Renal cortical epithelial cell (primary cell): ENCODE measurements at places on chromosomes 6 and 20.

- DNase-seq, result peak; percentile 77
Observed at GRCh38 chr20:23652371-23652770, 14.6 kb upstream of the CST3 start.

GRCh38 chr6:170269846-170270541, 20.9 kb downstream of the DLL1 start:
- peak; percentile 51 for DNase-seq

DNA sequence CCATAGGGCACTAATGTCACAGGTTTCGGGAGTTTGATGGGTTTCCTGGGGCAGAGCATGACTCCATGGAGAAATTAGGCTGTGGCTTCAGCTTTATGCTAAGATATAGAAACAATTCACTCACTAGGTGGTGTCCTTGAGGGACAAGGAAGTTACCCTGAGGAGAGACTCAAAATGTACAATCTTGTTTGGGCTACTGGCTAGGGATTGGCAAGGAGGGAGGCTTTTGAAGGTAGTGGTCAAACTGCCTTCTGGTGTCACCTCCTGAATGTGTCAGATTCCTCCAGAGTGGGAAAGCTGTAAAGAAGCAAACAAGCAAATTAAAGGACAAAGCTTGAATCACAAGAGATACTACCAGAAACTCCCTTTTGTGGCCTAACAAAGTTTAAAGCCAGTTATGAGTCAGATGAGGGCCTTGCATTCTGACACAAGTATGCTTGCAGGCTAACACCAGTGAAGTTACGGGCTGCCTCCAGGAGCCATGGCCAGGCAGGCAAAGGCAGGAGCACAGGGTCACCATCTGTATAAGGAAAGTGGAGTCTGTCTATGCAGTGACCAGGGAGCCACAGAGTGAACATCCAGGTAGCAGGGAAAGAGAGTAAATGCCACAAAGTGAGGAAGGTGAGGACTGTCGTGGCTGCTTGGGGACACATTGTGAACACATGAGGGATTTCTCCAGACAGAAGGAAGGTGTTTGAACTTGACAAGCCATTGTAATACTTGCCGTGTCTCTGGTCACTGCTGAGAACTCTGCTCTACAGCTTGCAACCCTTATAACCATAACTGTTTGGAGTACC, 107.7 kb upstream of the DTNBP1 start:
- DNase-seq, result peak; percentile 91

DNA sequence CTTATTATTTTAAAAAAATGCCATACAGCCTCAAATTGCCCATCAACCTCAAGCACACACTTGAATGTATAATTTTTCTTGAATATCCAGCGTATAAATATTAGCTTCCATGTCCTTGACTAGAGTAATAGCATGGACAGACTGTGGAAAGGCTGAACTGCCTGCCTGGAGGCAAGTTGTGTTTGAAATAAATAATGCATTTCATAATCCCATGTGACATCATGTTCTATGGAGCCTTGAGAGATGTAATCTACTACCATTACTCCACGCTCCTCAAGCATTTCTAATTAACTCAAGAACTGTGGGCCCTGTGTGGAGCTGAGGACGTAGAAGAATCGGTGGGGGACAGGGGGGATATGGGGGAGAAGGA, 94.2 kb downstream of the CDS2 start:
- no peak for DNase-seq

DNA sequence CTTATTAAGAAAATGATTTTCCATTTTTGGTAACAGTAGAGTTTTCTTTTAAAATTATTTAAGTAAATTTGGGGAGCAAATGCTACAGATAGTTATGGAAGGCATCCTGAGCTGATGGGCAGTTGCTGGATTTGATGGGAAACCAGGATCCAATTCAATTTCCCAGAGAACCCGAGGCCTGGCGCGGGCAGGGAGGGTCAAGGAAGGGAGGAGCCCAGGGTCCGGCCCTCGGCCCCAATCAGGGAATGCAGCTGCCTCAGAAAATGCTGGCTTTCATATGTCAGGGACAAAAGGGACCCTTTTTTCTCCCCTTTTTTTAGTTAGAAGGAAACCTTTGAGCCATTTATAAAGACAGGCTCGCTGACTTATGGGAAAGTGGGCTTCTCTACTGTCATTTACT, 42.1 kb downstream of the CTCFL start:
- no peak for DNase-seq
